ENCODE measurements at places on chromosomes 12 and 14.

- no peak for DNase-seq
Measured at GRCh38 chr12:108876550-108876949, 3.3 kb upstream of the DAO start.

DNA sequence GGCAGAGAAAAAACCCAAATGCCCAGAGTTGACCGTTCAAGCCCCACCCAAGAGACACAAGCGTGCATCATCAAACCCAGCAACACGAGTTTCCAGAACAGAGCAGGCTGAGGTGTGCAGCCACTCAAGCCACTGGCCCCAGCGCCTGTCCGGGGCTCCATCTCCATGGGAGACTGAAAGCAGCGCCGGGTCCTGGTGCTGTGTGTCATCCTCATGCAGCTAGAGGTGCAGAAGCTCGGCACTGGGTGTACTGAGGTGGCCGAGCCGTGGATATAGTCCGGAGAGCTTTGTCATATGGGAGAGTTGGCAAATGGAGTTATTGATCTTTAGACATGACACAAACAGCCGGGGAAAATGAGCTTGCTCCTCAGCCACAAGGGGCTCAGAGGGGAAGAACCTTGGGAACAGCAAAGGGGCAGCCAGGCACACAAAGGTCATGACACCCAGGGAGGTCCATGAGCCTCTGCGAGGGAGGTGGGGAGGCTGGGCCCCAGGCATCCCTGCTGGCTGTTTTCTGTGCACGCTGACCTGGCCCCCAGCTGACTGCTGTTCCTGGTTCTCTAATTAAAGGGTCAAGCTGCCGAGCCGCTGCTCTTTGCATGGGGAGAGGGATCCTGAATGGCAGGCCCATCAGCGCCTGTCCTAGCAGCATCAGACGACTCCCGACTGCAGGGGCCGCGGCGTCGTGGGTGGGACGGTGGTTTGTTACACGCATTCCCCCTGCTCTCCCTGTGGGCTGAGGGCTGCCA is 145.4 kb upstream of the SFSWAP start:
- DNase-seq = no peak

DNA sequence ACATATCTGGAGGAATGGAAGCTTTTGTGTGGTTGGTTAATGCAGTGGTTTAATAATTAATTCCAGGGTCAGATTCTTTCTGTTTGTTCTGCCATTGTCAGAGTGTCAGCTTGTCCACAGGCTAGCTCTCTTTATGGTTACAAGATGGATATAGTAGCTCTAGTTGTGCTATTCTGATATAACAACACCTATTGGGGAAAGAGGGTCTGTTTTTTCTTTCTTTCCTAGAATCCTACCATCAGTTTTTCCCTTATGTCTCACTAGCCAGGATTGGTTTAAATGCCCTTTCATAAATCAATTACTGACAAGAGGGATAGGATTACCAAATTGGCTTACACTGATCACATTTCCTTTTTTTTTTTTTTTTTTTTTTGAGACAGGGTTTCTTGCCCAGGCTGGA is 27.8 kb downstream of the CNOT2 start:
- DNase-seq = no peak

GRCh38 chr12:85725991-85726390 is 110.2 kb downstream of the RASSF9 start:
- DNase-seq = no peak

DNA sequence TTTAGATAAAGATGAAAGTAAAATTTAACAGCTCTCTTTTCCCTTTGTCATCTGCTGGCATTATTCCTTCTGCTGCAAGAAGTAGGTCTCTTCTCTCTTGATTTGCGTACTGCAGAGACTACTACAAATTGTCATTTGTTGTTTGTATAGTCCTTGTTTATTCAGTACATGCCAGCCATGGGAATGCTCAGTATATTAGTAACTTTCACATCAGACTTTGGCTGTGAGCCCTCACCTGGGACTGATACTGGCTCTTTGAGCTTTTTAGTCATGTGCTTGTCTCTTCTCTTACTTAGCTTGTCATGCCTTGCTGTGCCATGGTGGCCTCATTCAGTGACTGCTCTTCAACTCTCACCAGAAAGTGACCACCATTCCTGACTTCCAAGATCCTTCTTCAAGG is 169.8 kb downstream of the PRKCH start:
- DNase-seq = no peak

All from osteoblast (primary cell).